Inflammatory macrophage treated with lipopolysaccharide for 1 hour (primary cell): ENCODE measurements at places on chromosomes 12 and 14.

- DNase-seq: no peak
Measured at GRCh38 chr12:131056626-131057025, 102.9 kb downstream of the ADGRD1 start.

- DNase-seq: no peak
Measured at GRCh38 chr12:68975811-68976210, 42.8 kb upstream of the CPM start.

- DNase-seq: no peak
Measured at GRCh38 chr14:104401785-104402184, 177.8 kb upstream of the C14orf180 start.

DNA sequence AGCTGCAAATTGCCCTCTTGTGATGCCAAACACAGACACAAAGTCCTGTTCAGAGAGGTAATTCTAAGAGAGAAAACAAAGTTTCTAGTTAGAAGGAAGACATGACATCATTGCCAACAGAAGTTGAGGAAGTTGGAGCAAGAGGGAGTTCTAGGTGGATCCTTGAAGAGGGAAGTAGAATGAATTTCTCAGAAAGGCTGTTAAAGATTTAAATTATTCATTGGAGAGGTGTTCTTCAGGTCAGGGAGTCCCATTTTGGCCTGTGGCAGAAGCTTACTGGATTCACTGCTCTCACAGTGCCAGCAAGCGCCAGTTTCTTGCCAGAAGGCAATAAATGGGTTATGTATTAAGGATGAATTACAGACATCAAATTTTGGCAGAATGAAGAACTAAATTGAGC is 15.3 kb downstream of the TSFM start:
- peak; percentile 74 for DNase-seq

GRCh38 chr12:56304276-56304675 is 4.1 kb upstream of the CS start:
- DNase-seq: no peak

GRCh38 chr14:37595809-37596621 is 586 bp downstream of the TTC6 start:
- DNase-seq: peak; percentile 27

DNA sequence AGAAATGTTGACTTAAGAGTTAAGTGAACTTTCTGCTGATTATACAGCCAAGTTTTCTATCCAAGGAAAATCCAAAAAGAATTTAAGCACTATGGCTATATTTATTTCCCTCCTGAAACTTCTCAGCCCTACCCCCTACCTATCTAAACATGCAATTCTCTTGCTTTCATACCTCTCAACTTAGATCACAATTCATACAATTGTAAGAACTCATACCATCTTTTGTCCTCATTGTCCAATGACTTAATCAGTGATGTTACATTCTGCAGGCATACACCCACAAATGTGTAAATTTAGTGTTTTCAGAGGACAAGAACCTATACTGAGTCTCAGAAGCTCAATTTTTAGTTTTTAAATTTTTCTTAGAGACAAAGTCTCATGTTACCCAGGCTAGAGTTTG is 62.1 kb downstream of the ZFC3H1 start:
- DNase-seq: no peak
